ENCODE measurements at places on chromosomes 4 and X. TPM values are rescaled to one million over a fixed set of nuclear protein-coding genes. Genes with fewer than 3 reads are reported as not detected.

The ADH7 gene
- not detected for polyA plus RNA-seq

The ADGRG2 gene
- 13.1 TPM for polyA plus RNA-seq

The BTK gene
- 3.9 TPM for polyA plus RNA-seq

The FABP2 gene
- polyA plus RNA-seq = not detected

The DCAF8L2 gene
- 0.03 TPM for polyA plus RNA-seq

The TCEAL7 gene
- polyA plus RNA-seq = 46.6 TPM

The SNCA gene
- 57.3 TPM for polyA plus RNA-seq

The TLR2 gene
- polyA plus RNA-seq = 5.2 TPM

The KLHL13 gene
- 77.8 TPM for polyA plus RNA-seq

The GAB3 gene
- 2.4 TPM for polyA plus RNA-seq

The CXCL9 gene
- 0.18 TPM for polyA plus RNA-seq

Data from right renal pelvis (tissue), 4 donors.